Stimulated activated CD4-positive, alpha-beta T cell treated with anti-CD3 and anti-CD28 coated beads, Interleukin-1b, Interleukin-23, amount 100 ng/mL, for 1 hour (primary cell): ENCODE measurements at places on chromosomes 5 and 9.

DNA sequence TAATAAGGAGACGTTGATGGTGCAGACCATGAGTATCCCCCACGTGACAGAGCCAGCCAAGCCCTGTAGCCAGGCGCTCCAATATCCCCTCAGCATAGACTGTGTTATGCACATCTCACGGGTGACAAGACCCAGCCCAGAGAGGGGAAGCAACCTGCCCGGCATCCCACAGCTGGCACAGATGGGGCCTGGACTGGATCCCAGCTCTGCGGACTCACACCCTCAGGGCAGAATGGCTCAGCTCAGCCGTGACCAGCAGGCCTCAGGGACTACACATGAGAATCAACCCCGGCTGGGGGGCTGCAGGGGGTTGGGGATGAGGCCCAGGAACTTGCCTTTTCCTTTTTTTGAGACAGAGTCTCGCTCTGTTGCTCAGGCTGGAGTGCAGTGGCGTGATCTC lies 11.7 kb downstream of the FIBCD1 start:
- no peak for DNase-seq

DNA sequence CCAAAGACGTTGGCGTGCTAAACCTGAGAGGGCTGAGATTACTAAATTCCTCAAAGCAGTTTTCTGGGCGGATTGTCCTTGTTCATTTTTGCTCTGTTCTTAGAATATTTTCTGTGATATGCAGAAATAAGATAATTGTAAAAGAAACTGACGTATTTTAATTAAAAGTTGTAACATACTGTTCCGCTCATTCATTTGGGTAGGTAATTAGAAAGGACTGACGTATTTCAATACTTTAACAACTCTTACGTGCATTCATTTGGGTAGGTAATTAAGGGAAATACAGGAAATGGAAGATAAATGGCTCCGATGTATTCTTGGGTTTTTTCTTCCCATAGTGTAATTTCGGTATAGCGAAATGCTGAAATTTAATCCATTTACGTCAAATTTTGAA lies 1.1 kb downstream of the OSTF1 start:
- no peak for DNase-seq

GRCh38 chr9:95854386-95855020 lies 21.0 kb upstream of the ERCC6L2 start:
- no peak for DNase-seq

GRCh38 chr5:173055722-173055982 lies 500 bp upstream of the CREBRF start:
- no peak for DNase-seq

- DNase-seq: no peak
Measured at GRCh38 chr9:116260531-116260930, 106.9 kb downstream of the PAPPA start.

DNA sequence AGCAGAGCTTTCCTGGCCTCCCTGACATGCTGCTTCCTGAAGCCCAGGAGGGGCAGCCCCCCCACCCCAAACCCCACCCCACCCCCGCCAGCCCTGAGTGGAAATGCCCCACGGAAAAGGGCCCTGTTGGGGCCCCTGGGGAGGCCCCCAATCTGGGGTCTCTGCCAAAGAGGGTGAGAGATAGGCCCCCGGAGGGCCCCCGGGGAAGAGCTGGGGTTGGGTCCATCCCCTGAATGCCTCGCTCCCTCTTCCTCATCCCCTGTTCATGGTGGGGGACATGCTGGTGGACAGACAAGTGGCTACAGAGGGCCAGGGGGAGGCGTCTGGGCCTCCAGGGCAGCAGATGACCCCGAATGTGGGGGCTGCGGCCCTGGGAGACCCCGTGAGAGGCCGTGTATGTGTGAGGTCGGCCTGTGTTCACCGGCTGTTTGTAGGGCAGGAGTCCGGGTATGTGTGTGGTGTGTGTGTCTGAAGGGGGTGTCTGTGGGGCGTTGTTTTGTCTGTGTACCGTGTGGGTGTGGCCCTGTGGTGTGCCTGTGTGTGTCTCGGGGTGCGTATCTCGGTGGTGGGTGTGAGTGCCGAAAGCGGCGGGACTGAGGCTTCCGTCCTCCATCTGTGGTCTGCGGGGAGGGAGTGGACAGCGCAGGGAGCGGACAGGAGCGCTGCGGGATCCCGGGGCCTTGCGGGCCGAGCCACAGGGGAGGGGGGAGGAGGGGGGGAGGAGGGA lies 11.3 kb downstream of the C9orf50 start:
- DNase-seq: peak; percentile 48

GRCh38 chr9:94591876-94592275 lies 1.7 kb downstream of the FBP2 start:
- no peak for DNase-seq
